ENCODE measurements at places on chromosomes 7 and 10. TPM values are rescaled to one million over a fixed set of nuclear protein-coding genes. Genes with fewer than 3 reads are reported as not detected.

ARID5B gene
- 73.6 TPM for total RNA-seq

SLC29A4 gene
- 7.6 TPM for total RNA-seq

CARD11 gene
- total RNA-seq = 2.9 TPM

ASCC1 gene
- total RNA-seq = 58.3 TPM

CREB3L2 gene
- total RNA-seq = 23.9 TPM

GARIN1A gene
- total RNA-seq = 46.8 TPM

COL13A1 gene
- total RNA-seq = 0.94 TPM

GIMAP8 gene
- total RNA-seq = 3.8 TPM

PLXDC2 gene
- total RNA-seq = 53.6 TPM

PPP1R3C gene
- total RNA-seq = 5.8 TPM

CYP3A4 gene
- total RNA-seq = 1.8 TPM

ZP3 gene
- total RNA-seq = 3.5 TPM

CD36 gene
- 5.6 TPM for total RNA-seq
